ENCODE measurements at places on chromosomes 1 and 21. TPM values are rescaled to one million over a fixed set of nuclear protein-coding genes. Genes with fewer than 3 reads are reported as not detected.
A peak's percentile ranks its signal among the peaks of the same experiment; 100 is the strongest.

- no peak overlapping the region for H3K4me3 ChIP-seq
- H3K27me3 ChIP-seq: peaks cover 12% of the 10 kb centered on the region
- H3K27ac ChIP-seq: no peak overlapping the region
- DNase-seq: no peak
- H3K36me3 ChIP-seq: no peaks in the 10 kb centered on the region
Measured at GRCh38 chr21:28380241-28380640, 612.4 kb downstream of the LTN1 start.

GRCh38 chr1:40382108-40382460, 8.6 kb downstream of the SMAP2 start:
- no peak for DNase-seq
- peaks cover 62% of the 10 kb centered on the region for H3K36me3 ChIP-seq
- peak overlapping the region; percentile 71 for H3K4me3 ChIP-seq
- peak overlapping the region; percentile 99 for H3K27ac ChIP-seq
- no peaks in the 10 kb centered on the region for H3K27me3 ChIP-seq

DNA sequence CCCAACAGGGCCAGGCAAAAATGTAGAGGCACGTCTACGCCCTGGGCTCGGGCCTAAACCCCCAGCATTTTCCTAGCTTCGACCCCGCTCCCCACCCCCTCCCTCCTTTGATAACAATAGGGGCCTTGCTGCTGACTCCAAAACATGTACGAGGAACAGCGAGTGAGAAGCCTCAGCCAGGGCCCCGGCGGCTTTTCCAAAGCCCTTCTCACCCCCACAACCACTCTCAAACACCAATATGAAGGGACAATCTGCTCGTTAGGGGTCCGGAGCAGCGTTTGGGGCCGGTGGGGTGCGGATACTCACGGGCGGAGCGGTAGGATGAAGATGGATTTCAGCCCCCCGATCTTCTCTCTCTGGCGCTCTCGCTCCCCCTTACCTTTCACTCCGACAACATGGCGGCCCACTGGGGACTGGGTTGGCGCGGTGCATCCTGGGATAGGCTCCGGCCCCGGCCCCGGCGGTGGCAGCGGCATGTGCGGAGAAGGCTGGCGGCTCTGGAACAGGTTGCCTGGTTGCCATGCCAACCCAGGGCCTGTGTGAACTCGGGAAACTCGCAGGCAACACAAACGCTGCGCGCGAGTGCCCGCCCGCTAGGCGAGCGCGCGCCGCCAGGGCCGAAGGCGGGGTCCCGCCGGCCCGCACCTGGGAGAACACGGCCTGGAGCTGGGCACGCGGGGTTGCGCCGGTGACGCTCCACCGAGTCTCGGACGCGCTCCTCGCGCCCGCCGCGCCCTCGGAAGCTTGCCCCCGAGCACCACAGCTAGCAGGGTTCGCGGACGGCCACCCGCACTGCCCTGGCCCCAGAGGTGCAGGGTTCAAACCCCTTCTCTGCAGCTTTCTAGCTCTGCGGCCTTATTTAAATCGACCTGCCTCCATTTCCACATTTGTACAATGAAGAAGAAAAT, at the start of gene PUM1:
Gene PUM1, minus strand, starts transcription at position 408 of the 908 bp plus-strand sequence. CDS start 6,151 bp downstream, outside the sequence.
- peak; percentile 99 for DNase-seq
- peak within 1 kb of the TSS; percentile 100 for H3K27ac ChIP-seq
- peaks cover 22% of the 10 kb centered on the region for H3K4me1 ChIP-seq
- H3K27me3 ChIP-seq: no peaks in the 10 kb centered on the region
- H3K36me3 ChIP-seq: peaks cover 29% of the 10 kb centered on the region

- peak overlapping the region; percentile 85 for H3K27ac ChIP-seq
- H3K4me3 ChIP-seq: peak overlapping the region; percentile 94
- H3K4me1 ChIP-seq: peaks cover 62% of the 10 kb centered on the region
- H3K36me3 ChIP-seq: peaks cover 1% of the 10 kb centered on the region
- H3K27me3 ChIP-seq: no peaks in the 10 kb centered on the region
Measured at GRCh38 chr1:151005729-151006319, 878 bp downstream of the MINDY1 start.

ABCA4 gene
- not detected for total RNA-seq

- H3K27me3 ChIP-seq: no peaks in the 10 kb centered on the region
- peaks cover 6% of the 10 kb centered on the region for H3K4me1 ChIP-seq
- no peaks in the 10 kb centered on the region for H3K36me3 ChIP-seq
- no peak overlapping the region for H3K4me3 ChIP-seq
- DNase-seq: no peak
- no peak overlapping the region for H3K27ac ChIP-seq
Measured at GRCh38 chr1:167190747-167191237, 29.9 kb upstream of the POU2F1 start.

DNA sequence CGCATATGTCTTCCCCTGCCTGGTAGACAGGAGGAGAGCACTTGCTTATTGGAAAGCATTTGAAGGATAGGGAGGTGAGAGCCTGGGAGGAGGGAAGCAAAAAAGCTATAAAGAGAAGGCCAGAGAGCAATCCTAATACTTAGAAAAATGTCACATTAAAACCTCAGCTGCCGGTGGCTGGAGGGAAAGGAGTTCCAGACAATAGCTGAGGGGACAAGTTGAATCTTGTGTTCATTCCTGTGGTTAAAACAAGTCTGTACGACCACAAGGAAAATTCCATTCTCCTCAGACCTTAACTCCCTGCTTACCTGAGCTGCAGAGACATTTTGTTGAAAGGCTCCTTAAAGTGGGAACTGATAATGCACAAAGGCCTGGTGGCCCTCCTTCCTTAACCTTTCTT, 218.8 kb upstream of the CAMK1G start:
- H3K27me3 ChIP-seq: peaks cover 10% of the 10 kb centered on the region
- H3K4me1 ChIP-seq: no peaks in the 10 kb centered on the region
- no peak for DNase-seq
- H3K36me3 ChIP-seq: no peaks in the 10 kb centered on the region

GRCh38 chr1:183548116-183548515, 42.1 kb downstream of the NCF2 start:
- no peaks in the 10 kb centered on the region for H3K4me1 ChIP-seq
- DNase-seq: no peak
- no peak overlapping the region for H3K4me3 ChIP-seq
- H3K36me3 ChIP-seq: peaks cover 15% of the 10 kb centered on the region

DNA sequence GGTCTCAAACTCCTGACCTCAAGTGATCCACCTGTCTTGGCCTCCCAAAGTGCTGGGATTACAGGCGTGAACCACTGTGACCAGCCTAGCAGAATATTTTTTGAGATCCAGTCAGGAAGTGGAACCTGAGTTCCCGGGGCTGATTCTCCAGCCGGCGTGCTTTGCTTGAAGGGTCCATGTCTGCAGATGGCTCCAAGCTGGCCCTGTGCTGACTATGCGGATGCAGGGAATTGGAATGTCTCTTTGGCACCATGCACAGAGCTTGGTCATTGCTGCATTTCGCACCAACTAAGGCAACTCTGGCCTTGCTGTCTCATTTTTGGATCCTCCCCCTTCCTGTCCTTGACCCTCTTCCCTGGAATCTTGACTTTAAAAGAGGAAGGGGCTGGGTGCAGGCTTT, 28.1 kb downstream of the ARHGEF10L start:
- no peaks in the 10 kb centered on the region for H3K36me3 ChIP-seq
- H3K4me3 ChIP-seq: no peak overlapping the region
- H3K27me3 ChIP-seq: peaks cover 11% of the 10 kb centered on the region
- no peak for DNase-seq

GRCh38 chr1:153774780-153775457, at the start of gene SLC27A3:
SLC27A3 (plus strand) TSS chr1:153775407; CDS start chr1:153775498, 91 bp downstream.
- H3K4me1 ChIP-seq: peaks cover 22% of the 10 kb centered on the region
- peak within 1 kb of the TSS; percentile 62 for H3K27ac ChIP-seq
- peak; percentile 29 for DNase-seq

- H3K36me3 ChIP-seq: no peaks in the 10 kb centered on the region
- no peak for DNase-seq
- no peak overlapping the region for H3K27ac ChIP-seq
- no peaks in the 10 kb centered on the region for H3K27me3 ChIP-seq
- H3K4me3 ChIP-seq: no peak overlapping the region
Measured at GRCh38 chr1:113534130-113534817, 144.0 kb downstream of the MAGI3 start.

DNA sequence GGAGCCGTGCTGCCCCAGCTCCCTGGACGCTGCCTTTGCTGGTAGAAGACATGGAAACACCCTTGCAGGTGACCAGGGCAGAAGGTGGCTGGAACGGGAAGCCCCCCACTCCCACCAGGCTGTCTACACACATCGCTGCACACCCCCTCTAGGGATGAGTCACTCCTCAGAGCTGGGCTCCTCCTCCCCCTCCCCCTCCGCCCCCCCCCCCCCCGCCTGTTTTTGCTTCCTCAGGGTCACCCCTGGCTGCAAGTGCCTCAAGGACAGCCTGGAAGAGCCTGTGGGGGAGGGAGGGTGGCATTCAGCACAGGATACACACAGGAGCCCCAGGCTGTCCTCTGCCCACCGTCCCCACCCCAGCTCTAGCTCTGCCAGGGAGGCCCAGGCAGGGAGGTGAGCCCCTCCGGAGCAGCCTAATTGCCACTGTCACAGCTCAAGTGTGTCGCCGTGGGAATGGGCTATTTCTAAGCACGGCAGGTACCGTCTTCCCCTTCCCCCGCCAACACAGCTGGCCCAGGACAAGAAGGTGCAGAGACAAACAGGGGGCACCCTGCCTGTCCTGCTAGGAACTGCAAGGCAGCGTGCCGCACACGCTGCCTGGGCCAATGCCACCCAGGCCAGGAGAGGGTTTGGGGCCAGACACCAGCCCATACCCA, 2.5 kb downstream of the FNDC10 start:
- H3K4me1 ChIP-seq: no peaks in the 10 kb centered on the region
- H3K27ac ChIP-seq: no peak overlapping the region
- no peak for DNase-seq

DNA sequence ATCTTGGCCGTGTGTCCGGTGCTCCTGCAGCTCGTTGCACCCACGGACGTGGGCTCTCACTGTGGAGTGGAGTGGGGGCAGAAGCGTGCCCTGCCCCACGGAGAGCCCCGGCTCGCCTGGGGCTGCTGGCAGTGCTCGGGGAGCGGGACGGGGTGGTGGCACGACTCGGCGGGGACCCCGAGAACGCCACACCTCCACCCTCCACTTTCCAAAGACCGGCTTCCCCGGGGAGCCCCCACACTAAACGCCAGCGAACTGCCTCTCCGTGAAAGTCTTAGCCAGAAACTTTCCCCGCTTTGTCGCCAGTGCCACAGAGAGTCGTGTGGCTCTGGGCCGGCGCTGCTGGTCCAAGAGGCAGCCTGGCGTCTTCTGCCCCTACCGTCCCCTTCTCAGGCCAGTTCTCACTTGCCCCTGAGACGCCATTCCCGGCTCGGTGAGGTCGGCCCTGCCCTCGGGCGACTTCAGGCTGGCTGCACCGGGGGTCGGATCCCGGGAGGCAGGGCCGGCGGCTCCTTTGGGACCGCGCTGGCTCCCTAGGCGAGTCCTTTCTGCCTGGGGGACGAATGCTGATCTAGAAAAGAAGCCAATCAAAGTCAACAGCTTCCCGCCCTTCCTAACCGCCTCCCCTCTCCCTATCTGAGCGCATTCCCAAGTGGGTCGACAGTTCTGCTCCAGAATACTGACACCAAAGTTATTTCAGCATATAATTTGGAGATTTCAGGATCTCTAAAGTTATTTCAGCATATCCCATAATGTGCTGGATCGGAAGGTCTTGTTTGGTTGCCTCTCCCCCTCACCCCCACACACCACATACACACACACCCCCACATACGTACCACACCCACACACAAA, 2.6 kb upstream of the SAMD13 start:
- peak overlapping the region; percentile 90 for H3K27ac ChIP-seq
- H3K4me3 ChIP-seq: peak overlapping the region; percentile 90
- no peaks in the 10 kb centered on the region for H3K27me3 ChIP-seq
- DNase-seq: peak; percentile 42
- no peaks in the 10 kb centered on the region for H3K36me3 ChIP-seq
- peaks cover 37% of the 10 kb centered on the region for H3K4me1 ChIP-seq

DNA sequence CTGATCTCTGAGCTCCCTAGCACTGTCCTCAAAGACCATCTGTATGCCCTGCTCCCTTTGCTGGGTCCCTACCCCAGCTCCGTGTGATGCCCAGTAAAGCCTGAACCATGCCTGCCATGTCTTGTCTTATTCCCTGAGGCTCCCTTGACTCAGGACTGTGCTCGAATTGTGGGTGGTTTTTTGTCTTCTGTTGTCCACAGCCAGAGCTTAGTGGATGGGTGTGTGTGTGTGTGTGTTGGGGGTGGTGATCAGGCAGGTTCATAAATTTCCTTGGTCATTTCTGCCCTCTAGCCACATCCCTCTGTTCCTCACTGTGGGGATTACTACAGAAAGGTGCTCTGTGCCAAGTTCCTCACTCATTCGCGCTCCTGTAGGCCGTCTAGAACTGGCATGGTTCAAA, 5.7 kb downstream of the GSTM5 start:
- H3K27me3 ChIP-seq: peaks cover 9% of the 10 kb centered on the region
- H3K27ac ChIP-seq: no peak overlapping the region
- H3K36me3 ChIP-seq: no peaks in the 10 kb centered on the region
- no peak for DNase-seq

PLPPR5 gene
- not detected for total RNA-seq

DNA sequence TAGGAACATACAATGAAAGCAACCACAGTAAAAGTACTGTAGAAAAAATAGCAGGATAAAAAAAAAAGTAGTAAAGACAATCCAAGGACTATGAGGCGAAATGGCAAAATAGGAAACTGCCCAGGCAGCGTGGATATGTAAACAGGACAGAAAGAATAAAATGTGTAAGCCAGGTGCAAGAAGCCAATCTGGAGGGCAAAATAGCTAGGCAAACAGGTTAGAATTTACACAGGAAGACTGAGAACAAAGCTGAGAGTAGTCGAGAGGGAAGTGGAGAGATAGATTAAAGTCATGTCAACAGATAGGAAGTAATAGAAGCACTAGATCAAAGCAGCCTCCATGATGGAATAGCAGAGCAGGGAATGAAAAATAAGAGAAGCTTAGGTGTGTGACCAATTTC, 124.2 kb upstream of the B3GALT2 start:
- DNase-seq: no peak
- H3K27ac ChIP-seq: no peak overlapping the region
- H3K4me3 ChIP-seq: no peak overlapping the region
- no peaks in the 10 kb centered on the region for H3K27me3 ChIP-seq
- H3K4me1 ChIP-seq: peaks cover 10% of the 10 kb centered on the region

- no peak overlapping the region for H3K4me3 ChIP-seq
- H3K27ac ChIP-seq: no peak overlapping the region
- H3K36me3 ChIP-seq: no peaks in the 10 kb centered on the region
- peaks cover 38% of the 10 kb centered on the region for H3K27me3 ChIP-seq
- DNase-seq: no peak
Measured at GRCh38 chr1:37239225-37239740, 205.0 kb upstream of the GRIK3 start.

- H3K27ac ChIP-seq: no peak overlapping the region
- no peak for DNase-seq
- H3K4me1 ChIP-seq: peaks cover 10% of the 10 kb centered on the region
Measured at GRCh38 chr1:117339866-117340700, 27.2 kb upstream of the MAN1A2 start.

- H3K4me1 ChIP-seq: no peaks in the 10 kb centered on the region
- peaks cover 16% of the 10 kb centered on the region for H3K27me3 ChIP-seq
- DNase-seq: no peak
- H3K27ac ChIP-seq: no peak overlapping the region
- H3K36me3 ChIP-seq: no peaks in the 10 kb centered on the region
Measured at GRCh38 chr1:184191181-184191621, 139.7 kb downstream of the TSEN15 start.

Data from activated naive CD8-positive, alpha-beta T cell treated with anti-CD3 and anti-CD28 coated beads for 36 hours (primary cell).